Upper lobe of right lung (tissue), 1 donor: ENCODE measurements at places on chromosomes 1 and 21.

DNA sequence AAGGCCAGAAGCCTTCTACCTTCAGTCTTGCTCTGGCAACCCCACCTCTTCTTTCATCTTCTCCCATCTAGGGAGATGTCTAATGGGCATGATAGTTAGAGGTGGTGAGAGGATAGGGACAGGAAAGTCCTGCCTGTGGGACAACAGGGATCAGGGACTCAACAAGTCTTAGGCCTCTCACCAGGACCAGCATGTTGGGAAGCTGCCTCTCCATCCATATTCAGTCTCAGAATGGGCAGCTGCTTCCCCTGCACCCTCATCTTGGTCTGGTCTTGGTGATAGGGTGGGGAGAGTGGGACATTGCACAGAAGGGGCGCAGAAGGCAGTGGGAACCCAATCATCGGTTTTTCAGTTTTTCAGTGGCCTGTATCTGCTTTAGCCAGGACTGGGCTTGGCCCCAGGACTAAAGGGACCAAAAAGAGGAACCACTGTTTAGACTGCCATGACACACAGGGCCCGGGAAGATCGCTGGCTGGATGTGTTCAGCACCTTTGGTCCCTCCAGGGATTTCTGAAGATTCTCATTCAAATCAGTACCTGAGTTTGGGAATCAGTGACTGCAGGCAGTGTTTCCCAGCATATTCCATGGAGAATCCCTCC, 12.7 kb downstream of the RHEX start:
- no peak for DNase-seq

GRCh38 chr1:178275049-178275448, 181.1 kb downstream of the RASAL2 start:
- DNase-seq: no peak

- DNase-seq: no peak
These were observed 5.7 kb downstream of the SLC9A1 start for GRCh38 chr1:27149084-27149761.

GRCh38 chr1:172498857-172499256, 34.1 kb upstream of the SUCO start:
- DNase-seq: no peak

- no peak for DNase-seq
These were observed 641.0 kb upstream of the CAMK1G start for GRCh38 chr1:208942394-208943130.

DNA sequence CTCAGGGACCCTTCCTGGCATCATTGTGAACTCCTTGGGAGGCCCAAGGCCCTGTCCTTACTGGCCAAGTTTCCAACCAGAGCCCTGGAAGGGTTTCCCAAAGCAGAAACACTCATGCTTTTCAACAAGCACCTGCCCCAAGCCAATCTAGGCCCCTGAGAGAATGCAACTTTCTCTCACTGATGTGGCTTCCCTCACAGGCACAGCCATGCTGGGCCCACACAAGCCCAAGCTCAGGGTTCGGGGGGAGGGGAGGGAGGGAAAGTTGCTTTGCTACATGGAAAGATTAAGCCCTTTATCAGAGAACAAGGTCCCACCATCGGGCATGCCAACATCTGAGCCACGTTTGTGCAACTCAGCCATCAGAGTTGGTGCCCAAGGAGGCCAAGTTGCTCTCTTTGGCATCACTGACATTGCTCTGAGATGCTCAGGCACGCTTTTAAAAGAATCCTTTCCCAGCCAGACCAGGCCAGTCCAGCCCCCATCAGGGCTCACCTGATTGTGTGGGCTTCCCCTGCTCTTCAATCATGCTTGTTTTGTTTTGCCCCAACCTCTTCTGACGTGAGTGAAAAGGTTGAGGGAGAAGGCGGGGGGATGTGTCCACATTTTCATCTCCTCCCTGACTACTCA, 43.5 kb downstream of the RIMS3 start:
- DNase-seq: no peak

DNA sequence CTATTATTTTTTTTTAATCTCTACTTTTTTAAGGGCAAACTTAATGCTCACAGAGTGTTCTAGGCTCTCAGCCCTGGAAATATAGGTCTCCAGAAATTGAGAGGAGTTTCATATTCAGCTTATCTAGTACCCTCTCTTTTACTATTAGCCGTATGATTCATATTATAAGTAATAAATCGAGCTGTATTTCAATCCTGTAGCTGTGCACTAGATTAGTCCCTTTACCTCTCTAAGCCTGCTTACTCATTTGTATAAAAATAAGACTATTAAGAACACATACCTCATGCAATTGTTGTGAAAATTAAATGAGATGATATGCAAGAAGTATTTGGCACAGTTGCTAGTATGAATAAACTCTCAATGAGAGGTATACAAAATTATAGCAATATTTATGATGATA, 128.2 kb upstream of the HOOK1 start:
- DNase-seq: no peak

DNA sequence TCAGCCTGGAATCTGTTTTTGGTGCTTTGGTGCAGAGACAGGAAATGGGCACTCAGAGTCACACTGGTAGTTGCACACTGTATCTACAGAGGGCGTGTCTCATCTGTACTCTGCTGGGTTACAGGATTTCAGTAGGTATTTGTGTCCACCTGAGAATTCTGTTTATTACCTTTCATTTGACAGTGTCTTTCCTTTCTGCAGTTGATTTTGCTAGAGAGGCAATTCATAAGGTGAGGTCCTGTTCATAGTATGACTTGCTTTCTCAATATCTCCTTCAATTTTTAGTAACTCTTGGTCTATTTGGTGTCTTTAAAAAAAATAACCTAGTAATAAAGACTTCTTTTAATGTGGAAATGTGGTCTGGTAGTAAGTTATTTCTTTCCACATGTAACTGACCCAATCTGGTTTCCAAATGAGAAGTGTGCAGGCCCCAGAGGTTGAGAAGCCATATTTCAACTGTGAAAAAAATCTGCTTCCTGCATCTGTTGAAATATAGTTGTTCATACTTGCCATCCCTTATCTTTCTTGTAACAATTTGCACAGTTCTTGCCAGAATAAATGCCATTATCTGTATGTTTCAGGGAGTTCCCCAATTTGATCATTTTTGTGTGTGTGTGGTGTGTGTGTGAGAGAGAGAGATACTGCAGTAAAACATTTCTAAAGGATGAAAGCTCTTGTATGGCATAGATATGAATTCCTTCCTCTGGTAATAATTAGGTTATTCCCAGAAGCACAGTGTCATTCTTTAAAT, 78.4 kb upstream of the DNAJC6 start:
- DNase-seq: no peak

- no peak for DNase-seq
These were observed 114.4 kb downstream of the PIK3R3 start for GRCh38 chr1:46017876-46018503.

- no peak for DNase-seq
These were observed 19.3 kb upstream of the DDAH1 start for GRCh38 chr1:85484264-85484663.

GRCh38 chr1:15847100-15847892, at the start of gene SPEN:
Gene SPEN, plus strand, starts transcription at chr1:15847707. Its CDS starts 361 bp downstream, at chr1:15848068.
- DNase-seq: peak; percentile 100

DNA sequence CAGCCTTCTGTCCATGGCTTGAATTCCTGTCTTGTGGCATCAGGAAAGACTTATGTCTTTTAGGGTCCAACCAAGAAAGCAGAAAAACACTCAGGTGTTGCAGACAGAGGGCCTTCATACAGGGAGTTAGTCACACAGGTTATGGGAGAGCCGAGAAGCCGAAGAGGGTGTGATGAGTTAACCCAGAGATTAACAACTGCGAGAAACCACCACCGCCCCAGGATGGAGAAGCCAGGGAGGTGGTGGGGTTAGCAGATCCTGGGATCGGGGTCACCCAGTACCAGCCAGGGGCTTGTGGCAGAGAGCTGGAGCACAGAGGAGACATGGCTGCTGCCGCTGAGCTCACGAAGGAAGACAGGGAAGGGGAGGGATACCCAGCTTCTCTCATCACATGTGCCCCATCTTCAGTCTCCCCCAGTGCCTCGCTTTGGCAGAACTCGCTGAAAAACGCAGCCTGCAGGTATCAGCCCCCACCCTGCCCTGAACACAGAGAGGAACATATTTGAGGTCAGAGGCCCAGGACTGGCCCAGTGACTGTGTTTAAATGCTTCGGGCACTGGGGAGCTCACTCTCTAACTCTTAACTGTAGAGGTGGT, 58.7 kb downstream of the RUNX3 start:
- no peak for DNase-seq

DNA sequence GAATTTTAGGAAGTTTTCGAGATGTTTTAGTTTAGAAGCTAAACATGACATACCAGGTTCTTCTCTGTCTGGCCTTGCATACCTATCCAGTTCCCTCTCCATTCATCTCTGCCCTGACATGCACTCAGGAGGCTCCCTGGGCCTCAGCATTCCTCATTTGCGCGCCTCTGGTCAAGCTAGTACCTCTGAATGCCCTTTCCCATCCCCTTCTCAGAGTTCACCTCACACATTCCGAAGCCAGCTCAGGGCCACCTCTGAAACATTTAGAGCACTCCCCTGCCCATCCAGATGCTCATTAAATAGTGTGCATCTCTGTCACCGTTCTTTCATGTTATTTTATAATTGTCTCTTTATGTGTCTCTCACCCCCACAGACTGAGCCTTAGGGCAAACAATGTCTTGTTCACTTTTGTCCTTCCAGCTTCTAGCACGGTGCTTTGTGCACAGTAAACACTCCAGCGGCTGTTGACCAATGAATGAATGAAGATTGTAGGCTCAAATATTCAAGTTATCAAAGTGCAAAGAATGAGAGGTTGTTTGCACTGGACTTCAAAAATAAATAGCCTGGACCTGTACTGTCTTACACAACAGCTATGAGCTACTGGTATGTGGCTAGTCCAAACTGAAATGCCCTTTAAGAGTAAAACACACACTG, 1.2 kb upstream of the DHCR24 start:
- DNase-seq: no peak
